ENCODE measurements at places on chromosomes 1 and 21.

DNA sequence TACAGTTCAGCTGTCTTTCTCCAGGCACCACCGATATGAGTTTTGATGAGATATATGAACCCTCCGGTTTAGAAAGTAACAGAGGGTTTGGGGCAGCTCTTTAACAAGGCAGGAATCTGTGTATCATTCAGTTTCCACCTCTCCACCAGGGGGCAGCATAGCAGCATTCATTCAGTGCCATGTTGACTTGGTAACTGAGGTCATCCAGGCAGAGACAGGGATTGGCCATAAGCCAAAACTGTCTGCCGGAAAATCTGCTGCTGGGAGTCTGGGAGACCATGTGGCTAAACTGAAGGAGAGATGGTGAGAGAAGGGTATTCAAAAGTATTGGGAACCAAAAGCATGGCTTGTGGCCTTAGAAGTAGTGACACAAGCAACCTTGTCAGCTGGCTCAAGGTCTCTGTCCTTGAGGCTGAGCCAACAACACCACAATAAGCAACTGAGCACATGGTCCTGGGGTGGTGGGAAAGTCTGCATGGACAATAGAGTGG, 98.5 kb downstream of the LMX1A start:
- peak; percentile 89 for DNase-seq

DNA sequence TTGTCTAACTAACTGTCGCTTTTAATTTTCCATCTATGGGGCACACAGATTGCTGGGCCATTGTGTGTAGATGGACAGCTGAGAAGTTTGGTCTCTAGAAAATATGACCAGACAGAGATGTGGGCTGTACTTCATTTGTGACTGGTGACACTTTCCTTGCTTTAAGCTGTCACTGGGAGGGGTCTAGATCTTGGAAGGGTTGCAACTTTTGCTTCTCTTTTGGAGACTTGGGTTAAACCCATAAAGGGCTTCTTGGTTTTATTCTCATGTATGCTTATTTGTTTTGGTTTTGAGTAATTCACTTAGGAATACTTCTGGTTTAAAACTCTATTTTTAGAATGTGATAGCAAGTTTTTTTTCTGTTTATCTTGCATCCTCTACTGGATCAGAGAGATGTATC, 80.2 kb downstream of the ETS2 start:
- DNase-seq: no peak

DNA sequence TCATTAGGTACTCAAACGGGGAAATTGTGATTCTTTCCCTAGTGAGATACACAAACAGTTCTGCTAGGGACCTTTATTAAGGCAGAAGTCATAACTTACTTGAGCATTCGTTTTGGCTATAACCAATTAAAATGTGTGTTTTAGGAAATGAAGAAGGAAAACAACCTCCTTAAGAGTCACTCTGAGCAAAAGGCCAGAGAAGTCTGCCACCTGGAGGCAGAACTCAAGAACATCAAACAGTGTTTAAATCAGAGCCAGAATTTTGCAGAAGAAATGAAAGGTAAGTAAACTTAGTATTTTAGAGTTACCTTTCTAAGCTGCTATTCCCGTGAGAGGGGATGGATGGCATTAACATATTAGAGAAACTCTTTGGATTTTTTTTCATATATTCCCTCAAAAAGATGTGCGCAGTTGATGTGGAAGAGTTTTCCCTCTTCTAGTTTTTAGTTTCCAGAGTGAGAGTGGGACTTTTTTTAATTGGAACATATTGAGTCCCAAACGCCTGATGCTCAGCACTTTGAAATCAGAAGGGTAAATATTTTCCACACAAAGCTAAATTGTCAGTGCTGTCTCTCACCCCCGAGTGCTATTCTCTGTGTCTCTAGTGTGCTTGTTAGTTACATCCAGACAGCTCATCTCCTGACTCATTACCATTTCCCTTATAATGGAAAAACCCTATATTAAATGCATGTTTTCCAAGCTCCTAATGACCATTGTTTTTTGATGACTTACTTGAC, 34.9 kb downstream of the CENPF start:
- peak; percentile 26 for DNase-seq

GRCh38 chr1:78949227-78949626, 57.3 kb downstream of the ADGRL4 start:
- DNase-seq: no peak

- DNase-seq: no peak
Measured at GRCh38 chr1:161773791-161774190, 7.7 kb downstream of the ATF6 start.

- DNase-seq: no peak
Measured at GRCh38 chr1:212504171-212504803, 71.6 kb downstream of the NENF start.

GRCh38 chr1:228176024-228176395, 10.4 kb downstream of the IBA57 start:
- no peak for DNase-seq

GRCh38 chr1:232973652-232974611, 23.5 kb downstream of the NTPCR start:
- no peak for DNase-seq

GRCh38 chr1:1242461-1243265, 3.9 kb downstream of the C1QTNF12 start:
- no peak for DNase-seq

DNA sequence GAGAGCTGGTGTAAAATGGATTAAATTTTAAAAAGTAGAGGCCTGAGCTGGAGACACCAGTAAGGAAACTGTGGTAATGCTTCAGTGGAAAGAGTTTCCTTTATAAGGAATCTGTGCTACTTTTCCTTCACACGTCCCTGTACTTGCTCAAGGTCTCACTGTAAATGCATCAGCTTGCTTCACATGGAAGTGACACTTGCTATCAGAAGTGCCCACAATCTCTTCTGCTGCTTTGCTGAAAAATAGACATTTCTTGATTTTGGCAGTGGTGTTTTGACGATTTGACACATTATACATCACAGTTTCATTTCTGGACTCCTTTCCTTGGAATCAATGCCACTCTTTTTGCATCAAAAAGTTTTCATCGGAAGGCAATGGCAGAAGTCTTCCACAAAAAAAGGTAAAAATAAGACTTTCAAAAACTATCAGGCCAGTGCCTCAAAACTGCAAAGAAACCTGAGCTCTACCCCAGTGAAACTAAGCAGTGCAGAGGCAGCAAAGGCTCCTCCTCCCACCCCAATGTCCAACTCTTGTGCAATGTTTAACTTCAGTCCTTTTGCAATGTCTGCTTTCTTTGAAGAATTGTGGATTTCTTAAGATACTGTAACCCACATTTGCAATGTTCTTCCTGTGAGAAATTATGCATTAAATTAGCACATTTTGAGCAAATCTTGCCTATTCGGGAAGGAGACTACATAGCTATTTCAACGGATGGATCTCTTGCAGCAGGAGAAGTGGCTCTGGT, 18.4 kb upstream of the TSPAN2 start:
- no peak for DNase-seq

GRCh38 chr1:230517326-230517725, 91.2 kb upstream of the PGBD5 start:
- DNase-seq: no peak
